Ovary (tissue), 10 donors: ENCODE measurements at places on chromosomes 4 and X. TPM values are rescaled to one million over a fixed set of nuclear protein-coding genes. Genes with fewer than 3 reads are reported as not detected.

Gene TACR3
- total RNA-seq = not detected

Gene ADRA2C
- 5.8 TPM for total RNA-seq

Gene MAGEB17
- not detected for total RNA-seq

Gene PAGE4
- total RNA-seq = 9.2 TPM

Gene DUSP21
- not detected for total RNA-seq

DNA sequence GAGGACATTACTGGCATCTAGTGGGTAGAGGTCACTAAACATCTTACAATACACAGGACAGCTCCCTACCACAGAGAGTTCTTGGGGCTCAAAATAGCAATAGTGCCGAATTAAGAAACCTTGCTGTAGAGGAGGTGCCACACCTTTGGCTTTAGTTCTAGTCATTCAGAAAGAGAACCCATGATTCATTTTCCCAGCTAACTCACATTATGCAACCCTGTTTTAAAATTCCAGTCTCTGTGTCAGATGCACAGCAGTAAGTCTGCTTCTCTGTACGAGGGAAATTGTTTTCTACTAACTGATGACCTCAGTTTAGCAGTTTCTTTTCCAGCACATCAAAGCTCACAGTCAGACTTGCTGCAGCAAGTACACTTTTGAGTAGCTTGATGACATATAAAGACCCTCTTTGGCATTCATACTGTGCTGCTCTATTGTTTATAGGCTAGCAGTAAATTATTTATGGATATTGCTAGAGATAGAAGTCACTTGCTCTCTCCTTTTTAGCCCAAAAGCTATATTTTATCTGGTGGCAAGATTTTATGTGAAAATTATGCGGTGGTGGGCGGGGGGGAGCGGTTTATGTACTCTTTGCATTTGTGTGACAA, 487.8 kb upstream of the MAGEB18 start:
- H3K4me3 ChIP-seq = no peak overlapping the region
- DNase-seq = no peak
- no peak overlapping the region for H3K27ac ChIP-seq
- no peaks in the 10 kb centered on the region for H3K36me3 ChIP-seq

- no peaks in the 10 kb centered on the region for H3K36me3 ChIP-seq
- H3K4me3 ChIP-seq = no peak overlapping the region
- DNase-seq = no peak
- H3K4me1 ChIP-seq = no peaks in the 10 kb centered on the region
- no peaks in the 10 kb centered on the region for H3K27me3 ChIP-seq
- H3K27ac ChIP-seq = no peak overlapping the region
Measured at GRCh38 chr4:54959651-54960116, 165.7 kb downstream of the KDR start.

GRCh38 chr4:140149846-140150635, 3.9 kb downstream of the MAML3 start:
- no peaks in the 10 kb centered on the region for H3K27me3 ChIP-seq
- H3K27ac ChIP-seq = peak overlapping the region; percentile 99
- H3K4me1 ChIP-seq = peaks cover 2% of the 10 kb centered on the region
- no peaks in the 10 kb centered on the region for H3K36me3 ChIP-seq
- peak; percentile 85 for DNase-seq
- peak overlapping the region; percentile 50 for H3K4me3 ChIP-seq

- no peak for DNase-seq
- no peaks in the 10 kb centered on the region for H3K36me3 ChIP-seq
- no peaks in the 10 kb centered on the region for H3K27me3 ChIP-seq
- no peak overlapping the region for H3K4me3 ChIP-seq
- no peak overlapping the region for H3K27ac ChIP-seq
Measured at GRCh38 chrX:53290441-53291041, 9.2 kb upstream of the IQSEC2 start.

DNA sequence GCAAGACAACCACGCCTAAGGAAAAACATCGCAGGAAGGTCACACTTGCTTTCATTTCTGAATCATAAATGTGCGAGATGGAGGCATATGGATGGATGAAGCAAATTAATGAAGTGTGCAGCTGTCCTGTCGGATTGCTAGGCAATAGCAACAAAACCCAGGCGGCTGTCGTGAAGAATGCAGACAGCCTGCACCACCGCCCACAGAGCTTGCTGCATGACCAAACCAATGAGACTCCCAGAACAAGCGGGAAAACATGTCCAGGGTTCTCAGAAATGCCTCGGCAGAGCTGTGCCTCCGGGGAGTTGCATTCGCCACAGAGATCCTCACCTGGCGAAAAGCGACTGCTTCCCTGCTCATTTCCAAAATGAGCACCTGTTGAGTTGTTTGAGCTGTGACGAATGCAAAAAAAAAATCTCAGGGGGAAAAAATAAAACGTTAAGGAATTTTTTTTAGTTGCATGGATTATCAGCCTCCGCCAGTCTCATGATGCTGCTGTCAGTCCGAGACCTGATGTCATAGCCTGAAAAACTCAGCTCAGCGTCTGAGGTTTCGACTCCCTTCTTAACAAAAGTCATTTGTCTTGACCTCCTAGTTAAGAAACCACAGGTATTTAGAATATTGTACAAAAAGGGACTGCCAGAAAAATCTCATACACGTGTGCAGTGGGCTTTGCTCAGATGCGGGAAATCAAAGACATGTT, 155.5 kb upstream of the MXRA5 start:
- H3K27me3 ChIP-seq = no peaks in the 10 kb centered on the region
- no peak for DNase-seq
- H3K4me3 ChIP-seq = no peak overlapping the region
- H3K36me3 ChIP-seq = no peaks in the 10 kb centered on the region
- no peaks in the 10 kb centered on the region for H3K4me1 ChIP-seq

- no peaks in the 10 kb centered on the region for H3K36me3 ChIP-seq
- no peak for DNase-seq
- H3K27me3 ChIP-seq = no peaks in the 10 kb centered on the region
- H3K4me1 ChIP-seq = no peaks in the 10 kb centered on the region
- H3K4me3 ChIP-seq = no peak overlapping the region
Measured at GRCh38 chr4:21102667-21103066, 402.4 kb downstream of the PACRGL start.
